Renal cortex interstitium (tissue), 15 donors: ENCODE measurements at places on chromosomes 4 and X.
A peak's percentile ranks its signal among the peaks of the same experiment; 100 is the strongest.

GRCh38 chrX:20637351-20637750 lies 370.6 kb upstream of the RPS6KA3 start:
- no peak for DNase-seq

GRCh38 chr4:153655928-153656327 lies 28.2 kb upstream of the TLR2 start:
- DNase-seq = no peak

- DNase-seq = no peak
These were observed 9.7 kb downstream of the PTCHD1 start for GRCh38 chrX:23344238-23344903.

GRCh38 chr4:59881632-59882031 lies 1318.5 kb upstream of the ADGRL3 start:
- no peak for DNase-seq

DNA sequence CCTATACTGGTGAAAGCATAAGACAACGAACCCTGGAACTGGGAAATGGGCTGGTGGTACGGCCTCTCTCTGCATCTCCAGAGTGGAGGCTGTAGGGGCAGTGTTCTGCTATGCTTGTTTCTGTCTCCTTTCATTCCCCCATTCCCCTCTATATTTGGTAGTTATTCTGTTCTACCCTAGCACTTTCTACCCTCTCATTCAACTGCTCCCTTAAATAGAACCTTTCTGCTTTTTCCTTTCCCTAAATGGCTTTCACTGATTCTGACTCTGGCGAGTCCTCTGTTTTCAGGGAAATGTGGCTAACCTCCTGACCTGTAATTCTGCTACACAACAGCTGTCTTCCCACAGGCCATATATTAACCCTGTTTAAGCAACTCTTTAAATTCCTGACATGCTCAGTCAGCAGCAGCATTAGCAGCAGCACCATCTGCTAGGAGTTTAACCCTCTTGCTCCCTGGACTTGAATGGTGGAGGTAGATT lies 94.2 kb downstream of the CXCL13 start:
- DNase-seq = peak; percentile 68

GRCh38 chr4:84967243-84967690 lies 777 bp upstream of the WDFY3 start:
- no peak for DNase-seq

DNA sequence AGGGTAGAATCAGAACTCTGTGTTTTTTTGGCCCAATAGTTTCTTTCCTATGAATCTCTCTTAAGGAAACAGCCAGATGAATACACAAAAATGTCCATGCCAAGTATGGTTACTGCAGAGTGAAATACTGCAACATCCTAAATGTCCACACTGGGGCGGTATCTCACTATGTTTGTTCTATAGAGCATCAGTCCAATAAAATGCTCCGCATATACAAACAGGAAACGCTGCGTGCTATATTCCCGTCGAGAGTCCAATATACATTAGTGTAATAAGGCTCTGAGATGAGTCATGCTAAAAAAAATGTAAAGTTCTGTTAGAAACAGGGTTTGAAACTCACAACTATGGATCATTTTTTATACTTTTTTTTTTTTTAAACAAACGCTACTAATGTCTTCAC lies 72.9 kb upstream of the ENOX2 start:
- peak; percentile 15 for DNase-seq

- no peak for DNase-seq
These were observed 68.3 kb upstream of the CNKSR2 start for GRCh38 chrX:21305799-21306336.

DNA sequence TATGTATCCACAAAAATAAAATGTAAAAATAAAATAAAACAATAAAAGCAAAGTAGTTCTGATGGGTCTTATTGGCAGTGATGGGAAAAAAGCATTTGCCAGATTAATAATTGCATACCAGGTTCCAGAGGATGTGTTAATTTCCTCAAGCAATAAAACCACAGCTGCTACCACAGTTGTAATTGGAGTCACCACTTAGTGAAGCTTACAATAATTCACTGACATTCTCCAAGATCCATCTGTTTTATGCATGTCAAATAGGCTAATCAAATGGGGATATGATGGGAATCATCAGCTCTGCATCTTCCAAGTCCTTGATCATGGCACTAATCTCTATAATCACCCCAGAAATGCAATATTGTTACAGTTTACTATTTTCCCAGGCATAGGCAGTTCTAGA lies 123.5 kb upstream of the EMCN start:
- no peak for DNase-seq

DNA sequence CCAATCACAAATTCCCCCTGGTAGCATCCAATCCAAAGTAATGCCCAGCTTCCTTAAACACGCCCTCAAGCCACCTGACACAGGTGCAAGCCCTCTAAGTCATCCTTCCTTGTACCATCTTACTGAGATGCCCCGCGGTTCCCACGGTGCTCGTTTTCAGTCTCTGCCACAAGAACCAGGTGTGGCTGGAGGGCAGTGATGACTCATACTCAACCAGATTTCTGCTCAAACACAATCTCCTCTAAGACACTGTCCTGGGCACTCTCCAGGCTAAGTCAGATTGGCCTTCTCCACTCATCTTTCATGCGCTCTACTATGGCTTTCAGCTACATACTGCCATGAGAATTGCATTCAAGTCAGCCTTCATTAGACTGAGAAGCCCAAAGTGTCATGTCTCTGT lies 3.5 kb downstream of the SH3KBP1 start:
- no peak for DNase-seq

GRCh38 chrX:51487960-51488267 lies 8.5 kb downstream of the NUDT11 start:
- no peak for DNase-seq

DNA sequence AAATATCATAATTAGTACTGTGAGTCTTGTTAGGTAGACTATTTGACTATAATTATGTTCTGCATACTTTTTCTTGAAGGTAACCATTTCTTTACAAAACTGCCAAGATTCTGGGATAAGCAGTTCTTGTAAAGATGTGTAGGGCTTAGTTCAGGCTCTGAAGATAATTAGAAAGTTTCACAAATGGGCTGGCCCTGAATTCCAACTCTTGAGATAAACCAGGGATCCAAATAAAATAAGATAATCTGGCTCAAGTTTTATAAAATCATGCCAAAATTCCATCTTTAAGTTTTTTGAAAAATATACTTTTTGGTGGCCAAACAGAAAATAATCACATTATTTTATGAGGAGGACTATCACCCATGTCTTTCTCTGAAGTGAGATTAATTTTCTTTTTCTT lies 35.5 kb upstream of the GLRB start:
- no peak for DNase-seq

DNA sequence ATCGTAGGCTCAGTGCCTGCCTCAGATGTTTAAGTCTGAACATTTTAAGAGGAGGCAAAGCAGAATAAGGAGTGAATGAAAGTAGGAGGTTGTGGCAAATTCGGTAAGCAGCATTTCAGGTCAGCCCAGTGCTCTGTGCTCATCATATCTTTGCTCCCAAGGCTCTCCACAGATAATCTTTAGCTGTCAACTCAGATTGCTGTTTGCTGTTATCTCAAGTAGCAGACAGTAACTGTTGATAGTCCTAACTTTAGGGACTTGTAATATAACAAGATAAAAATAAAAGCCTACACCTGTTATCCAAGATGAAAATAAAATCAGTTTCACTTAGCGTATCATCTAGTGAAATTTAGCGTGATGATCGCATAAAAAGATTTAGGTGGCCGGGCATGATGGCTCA lies 18.6 kb upstream of the CLTRN start:
- DNase-seq = no peak

- no peak for DNase-seq
These were observed 10.5 kb downstream of the TLR7 start for GRCh38 chrX:12877386-12877785.

DNA sequence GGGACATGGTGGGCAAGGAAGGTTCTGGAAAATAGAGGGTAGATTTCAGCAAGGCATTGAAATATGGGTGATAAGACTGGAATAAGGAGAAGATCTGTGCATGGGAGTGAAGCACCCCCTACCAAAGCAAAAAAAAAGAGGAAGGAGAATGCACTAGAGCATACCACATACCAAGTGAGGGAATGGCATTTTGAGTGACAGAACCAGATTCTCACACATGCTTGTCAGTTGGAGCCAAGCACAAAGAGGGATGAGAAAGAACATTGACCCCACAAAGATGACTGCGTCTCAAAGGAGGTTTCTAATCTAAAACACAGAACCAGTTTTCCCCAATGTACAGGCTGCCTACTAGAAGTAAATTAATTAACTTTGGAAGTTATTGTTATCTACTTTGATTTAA lies 140.3 kb upstream of the SMAD1 start:
- DNase-seq = no peak

DNA sequence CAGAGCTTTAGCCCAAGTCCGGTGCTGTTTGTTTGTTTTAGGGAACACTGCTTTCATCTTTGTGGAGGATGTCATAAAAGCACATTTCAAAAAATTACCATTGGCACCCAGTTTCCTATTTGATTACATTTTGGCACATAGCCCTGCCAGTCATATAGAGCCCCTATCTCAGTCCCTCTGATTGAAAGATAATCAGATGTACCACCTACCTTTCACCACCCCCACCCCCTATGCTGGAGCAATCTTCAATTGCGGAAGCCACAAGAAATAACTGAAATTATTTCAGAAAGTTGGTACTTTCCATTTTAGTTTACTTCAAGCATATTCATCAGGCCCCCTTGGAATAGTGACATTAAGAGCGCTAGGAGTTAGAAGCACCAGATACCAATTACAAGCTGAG lies 136.7 kb upstream of the RPL34 start:
- DNase-seq = no peak

DNA sequence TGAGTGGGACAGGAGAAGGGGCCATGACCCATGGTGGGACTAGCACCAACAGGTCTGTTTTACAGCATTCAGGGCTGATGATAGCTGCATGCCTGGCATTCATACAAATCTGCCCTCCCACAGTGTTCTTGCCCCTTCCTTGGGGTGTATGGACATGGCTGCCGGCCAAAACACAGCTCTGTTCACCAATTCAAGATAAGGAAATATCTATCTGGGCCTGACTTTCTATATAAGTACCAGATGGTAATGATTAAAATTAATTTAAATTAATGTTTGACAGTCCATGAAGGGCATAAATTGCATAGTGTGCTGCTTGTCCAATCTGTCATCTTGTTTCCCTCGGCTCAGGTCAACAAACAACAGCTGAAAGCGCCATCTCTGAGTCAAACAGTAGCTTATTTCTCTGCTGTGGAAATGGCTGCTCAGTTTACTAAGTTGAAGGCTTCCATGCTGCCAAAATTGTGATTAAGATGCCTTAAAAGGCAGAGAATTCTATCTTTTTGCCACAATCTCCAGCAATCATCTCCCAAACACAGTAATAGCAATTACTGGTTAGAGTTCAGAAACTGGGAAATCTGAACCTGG lies 67.0 kb upstream of the TSPAN7 start:
- DNase-seq = no peak

- no peak for DNase-seq
These were observed 67.6 kb upstream of the DCLK2 start for GRCh38 chr4:150010525-150011126.

GRCh38 chrX:19886883-19887531 lies 393 bp downstream of the SH3KBP1 start:
- DNase-seq = no peak

DNA sequence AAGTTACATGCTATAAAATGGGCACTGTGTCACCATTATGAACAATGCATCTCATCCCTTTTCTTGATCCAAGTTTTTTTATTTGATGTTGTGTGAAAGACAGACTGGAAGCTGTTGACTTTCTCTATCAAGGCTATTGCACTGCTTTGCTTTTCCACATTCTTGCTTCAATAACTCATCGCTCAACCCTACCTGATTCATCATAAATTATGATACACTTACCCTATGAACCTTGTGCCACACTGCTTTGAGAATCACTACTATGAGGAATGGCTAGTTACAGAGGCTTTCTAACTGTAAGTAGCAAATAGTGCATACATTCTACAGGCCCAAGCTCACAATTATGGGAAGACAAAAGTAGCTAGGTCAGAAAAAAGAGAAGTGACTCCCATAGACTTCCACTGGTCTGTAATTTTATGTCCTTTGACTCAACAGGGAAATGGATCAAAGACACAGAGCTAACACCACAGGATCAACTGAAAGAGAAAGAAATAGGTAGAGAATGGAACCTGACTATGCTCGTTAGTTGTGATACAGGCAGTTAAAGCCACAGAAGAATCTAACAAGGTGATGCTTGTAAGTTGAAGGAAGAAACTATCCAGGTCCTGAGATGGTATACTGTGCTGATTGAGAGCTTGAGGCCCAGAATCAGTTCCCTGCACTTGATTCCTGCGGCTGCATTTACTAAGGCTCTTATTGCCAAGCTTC lies 163.5 kb downstream of the PPP3CA start:
- DNase-seq = no peak

DNA sequence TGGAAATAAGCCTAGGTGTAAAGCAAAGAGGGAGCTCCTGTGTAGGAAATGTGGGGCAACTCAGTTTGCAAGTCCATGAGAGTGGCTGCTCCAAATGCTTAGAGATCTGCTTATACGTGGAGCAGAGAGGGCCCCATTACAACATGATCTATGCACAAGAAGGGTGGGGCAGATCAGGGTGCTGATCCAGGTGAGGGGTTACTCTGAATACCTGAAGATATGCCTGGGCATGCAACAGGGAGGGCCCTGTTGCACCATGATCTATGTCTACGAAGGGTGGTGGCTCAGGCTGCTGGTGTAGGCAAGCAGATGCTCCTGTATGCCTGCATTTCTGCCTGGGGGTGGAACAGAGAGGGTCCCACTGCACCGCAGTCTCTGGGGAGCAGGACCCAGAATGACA lies 1121.2 kb downstream of the RAPGEF2 start:
- no peak for DNase-seq

DNA sequence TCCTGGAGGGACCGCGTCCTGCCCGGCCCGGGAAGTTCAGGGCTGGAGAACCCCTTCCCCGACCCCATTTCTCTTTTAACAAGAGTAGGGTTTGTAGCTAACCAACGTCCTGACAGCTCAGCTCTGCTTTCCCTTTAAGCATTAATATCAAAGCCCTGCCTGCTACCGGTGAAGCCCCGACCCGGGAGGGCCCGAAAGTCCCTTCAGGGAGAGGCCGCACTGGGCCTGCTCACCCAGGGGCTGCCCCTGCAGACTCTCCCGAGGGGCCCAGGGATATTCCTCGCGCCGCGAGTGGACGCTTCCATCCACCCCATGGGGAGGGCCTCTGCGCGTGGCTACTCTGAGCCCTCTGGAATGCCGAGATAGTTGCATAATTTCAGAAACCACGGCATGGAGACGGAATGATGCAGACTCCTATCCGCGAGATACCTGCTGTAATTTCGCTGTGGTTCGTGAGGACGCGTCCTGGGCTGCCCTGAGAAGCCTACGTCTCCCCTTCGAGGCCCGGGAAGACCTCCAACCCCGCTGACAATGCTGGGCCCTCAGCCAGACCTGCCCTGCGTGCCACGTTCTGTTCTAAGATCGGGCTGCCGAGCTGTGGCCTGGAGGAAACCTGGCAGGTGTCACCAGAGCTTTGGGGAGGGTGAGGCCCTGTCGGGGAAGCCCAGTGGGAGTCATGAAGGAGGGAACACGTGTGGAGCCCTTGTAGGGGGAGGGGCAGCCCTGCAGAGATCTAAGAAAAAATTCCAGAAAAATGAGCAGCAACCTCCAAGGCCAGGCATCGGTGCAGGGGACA lies 999 bp upstream of the CTBP1 start:
- no peak for DNase-seq

- DNase-seq = no peak
These were observed 225.0 kb downstream of the COL25A1 start for GRCh38 chr4:109077505-109077904.
